ENCODE measurements at places on chromosomes 6 and 20.

GRCh38 chr6:88361298-88361697 lies 195.2 kb upstream of the CNR1 start:
- DNase-seq = no peak

- DNase-seq = no peak
These were observed 459.2 kb upstream of the SOX4 start for GRCh38 chr6:21134356-21134755.

- DNase-seq = no peak
These were observed 81.9 kb upstream of the HIVEP1 start for GRCh38 chr6:11930240-11930639.

GRCh38 chr6:105499931-105500330 lies 97.0 kb upstream of the PREP start:
- no peak for DNase-seq

DNA sequence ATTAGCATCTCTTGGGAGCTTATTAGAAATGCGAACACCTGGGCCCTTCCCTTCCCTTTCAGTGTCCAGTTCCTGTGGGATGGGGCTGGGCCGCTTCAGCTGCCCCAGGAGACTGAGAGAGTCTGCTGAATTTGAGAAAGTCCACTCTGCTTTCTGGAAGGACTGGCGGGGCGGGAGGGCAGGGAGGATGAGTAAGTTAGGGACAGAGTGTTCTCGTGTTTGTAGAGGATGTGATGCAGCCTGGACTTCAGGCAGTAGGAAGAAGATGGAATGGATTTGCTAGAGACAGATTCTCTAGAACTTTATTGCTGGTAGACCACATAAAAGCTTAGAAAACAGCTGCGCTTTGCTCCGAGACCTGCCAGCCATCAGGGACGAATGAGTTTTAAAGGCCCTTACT lies 1.1 kb upstream of the TULP4 start:
- DNase-seq = no peak

- DNase-seq = no peak
These were observed 101.9 kb downstream of the VEGFA start for GRCh38 chr6:43871933-43872332.

- no peak for DNase-seq
These were observed 125.3 kb downstream of the ANKS1A start for GRCh38 chr6:35014341-35014740.

DNA sequence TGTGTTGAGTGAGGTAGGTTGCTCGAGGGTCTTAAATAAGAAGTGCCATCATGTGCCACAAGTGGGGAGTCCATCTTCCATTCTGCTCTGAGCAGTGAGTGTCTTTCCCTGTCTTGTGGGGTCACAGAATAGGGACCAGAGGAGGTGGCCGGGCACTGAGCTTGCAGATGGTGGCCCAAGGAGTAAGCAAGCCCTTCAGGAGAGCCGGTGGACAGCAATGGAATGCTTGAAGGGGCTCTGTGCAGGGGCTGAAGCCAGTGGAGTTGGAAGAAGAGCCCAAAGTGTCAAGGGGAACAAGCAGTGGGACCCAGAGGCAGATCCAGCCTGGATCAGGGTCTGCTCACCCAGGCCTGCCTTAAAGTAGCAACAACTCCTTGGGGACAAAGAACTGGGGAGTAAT lies 213.5 kb upstream of the SNX9 start:
- DNase-seq = no peak

GRCh38 chr6:52877168-52877567 lies 32.3 kb downstream of the GSTA3 start:
- DNase-seq = no peak

GRCh38 chr6:14622085-14622484 lies 504.5 kb downstream of the CD83 start:
- DNase-seq = no peak

DNA sequence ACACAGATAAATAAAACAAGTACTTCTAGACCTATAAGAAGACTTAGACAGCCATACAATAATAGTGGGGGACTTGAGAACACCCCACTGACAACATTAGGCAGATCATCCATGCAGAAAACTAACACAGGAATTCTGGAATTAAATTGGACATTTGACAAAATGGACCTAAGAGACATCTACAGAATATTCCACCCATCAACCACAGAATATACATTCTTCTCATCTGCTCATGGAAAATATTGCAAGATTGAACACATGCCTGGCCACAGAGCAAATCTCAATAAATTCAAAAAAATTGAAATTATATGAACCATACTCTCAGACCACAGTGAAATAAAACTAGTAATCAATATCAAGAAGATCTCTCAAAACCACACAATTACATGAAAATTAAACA lies 44.3 kb upstream of the KIAA1586 start:
- no peak for DNase-seq

DNA sequence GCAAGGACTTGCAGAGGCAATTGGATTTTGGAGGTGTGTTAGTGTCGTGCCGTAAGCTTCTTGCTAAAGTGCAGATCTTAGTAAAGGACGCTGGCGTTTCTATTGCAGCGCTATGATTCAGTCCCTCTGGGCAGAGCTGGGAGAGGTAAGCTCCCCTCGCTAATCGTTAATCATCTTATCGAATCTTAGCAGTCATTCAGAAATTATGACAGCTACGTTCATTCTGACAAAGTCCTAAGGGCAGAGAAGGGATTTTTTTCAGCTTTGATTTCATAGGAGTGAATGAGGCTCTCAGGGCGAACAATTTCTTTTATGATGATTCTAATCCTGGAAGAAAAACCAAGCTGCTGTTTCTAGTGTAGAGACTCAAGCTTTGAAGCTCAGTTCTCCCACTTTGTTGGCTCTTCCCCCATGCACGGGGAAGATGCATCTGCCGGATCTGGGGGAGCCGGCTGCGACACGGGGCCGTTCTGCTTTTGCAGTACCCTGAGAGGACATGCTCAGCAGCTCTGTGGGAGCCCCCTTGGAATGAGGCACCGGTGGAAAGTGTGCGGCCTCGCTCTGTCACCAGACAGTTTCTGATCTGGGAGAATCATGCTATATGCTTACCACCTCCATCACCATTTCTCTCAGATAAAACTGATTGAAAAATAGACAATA lies 79.1 kb upstream of the SLC22A23 start:
- no peak for DNase-seq

DNA sequence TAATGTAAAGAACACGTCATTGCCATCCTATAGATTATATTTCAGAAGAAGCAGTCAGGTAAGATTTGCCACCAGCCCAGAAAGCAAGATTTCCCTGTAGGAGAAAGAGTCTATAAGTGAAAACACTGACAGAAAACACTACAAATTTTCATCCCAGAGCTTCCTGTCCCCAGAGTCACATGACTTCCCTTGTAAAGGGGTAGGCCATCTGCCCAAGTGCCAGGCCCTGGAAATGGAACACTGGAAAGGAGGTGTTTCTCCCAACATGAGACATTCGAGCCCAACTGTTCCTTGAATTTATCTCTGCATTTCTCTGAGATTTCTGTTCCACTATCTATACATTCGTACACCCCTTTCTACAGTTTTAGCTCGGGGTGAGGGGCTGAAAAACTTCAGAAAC lies 46.9 kb downstream of the RAMACL start:
- DNase-seq = no peak

- DNase-seq = no peak
These were observed 24.1 kb upstream of the PAX1 start for GRCh38 chr20:21681234-21681921.

DNA sequence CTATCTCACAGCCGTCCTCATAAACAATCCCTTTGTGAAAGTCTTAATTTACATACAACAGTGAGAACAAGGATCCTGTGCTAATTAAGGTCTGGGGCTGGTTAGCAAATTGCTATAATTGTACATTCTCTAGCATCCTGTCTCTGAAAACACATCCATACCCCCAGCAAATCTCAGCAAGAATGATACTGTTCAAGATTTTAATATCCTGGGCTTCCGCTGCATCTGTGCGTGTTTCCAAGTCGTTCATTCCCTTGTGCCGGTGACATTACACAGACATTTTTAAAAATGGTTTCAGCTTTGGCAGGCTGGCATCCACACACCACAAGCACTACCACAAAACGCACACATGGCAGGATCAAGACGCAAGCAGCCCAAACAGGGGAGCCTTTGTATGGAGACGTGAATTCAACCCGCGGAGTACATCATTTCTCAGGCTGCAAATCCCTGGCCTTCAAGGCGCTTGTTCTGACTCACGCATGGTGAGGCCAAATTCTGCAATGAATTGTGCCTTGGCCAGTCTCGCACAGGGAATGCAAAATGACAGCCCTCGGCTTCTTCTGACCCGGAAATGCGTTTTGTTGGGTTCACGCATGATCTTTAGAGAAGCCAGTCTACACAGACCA lies 20.3 kb downstream of the ZMYND8 start:
- DNase-seq = no peak

DNA sequence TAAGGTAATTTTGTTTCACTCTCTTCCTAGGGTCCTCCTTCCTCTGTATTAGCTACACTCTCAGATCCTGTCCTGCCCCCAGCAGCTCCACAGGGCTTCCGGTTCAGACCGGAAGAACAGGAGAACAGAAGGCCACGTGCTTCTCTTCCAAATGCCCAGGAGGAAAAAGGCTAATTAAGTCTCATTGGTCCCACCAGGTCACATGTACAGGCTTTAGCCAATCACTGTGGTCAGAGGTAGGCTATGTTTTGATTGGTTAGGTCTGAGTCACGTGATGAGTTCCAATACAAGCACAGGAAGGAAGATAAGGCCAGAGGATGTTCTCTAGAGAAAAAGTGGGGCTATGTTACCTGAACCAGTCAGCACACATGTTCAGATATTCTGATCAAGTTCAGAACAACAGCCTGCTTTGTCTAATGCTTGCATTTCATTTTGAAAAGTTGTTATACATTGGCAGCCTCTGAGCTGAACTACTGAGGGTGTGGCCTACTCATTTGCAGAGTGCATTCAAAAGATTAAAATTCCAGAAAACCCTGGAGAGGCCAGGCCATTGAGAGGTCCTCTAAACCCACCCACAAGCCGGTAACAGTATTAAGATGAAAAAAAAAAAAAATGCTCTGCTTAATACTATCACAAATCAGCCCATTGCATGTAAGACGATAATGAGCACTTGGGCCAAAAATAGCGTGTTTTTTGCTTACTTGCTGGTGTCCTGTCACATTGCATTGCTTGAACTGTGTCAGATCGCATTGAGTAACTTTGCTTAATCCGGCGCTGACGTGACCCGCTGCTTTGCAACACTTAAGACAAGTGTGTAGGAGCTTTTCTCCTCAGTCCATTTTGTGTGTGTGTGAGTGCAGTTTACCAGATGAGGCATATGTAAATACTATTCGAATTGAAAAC lies 170.3 kb downstream of the TSHZ2 start:
- DNase-seq = no peak

DNA sequence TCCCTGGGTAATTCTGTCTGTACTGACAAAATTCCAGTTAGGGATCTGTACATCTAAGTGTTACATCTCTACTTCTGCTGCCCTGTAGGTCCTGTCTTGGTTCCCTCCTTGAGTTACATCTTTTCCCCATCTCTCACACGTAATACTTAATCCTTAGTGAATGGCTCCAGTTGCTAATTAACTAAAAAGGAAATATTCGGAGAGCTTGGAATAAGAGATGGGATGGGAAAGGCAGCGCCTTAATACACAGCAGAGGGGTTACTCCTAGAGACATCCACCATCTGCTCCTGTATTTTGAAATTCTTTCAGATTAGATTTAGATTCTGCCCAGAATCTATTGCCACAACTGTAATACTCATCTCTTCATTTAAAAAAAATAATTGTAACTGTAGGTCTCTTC lies 384.0 kb downstream of the SAMD5 start:
- DNase-seq = no peak

GRCh38 chr6:100093405-100093804 lies 99.4 kb upstream of the MCHR2 start:
- no peak for DNase-seq

- no peak for DNase-seq
These were observed 54.5 kb upstream of the MRPS10 start for GRCh38 chr6:42271834-42272805.

- no peak for DNase-seq
These were observed at the start of gene PI16 for GRCh38 chr6:36954262-36954931. TSS of gene PI16 (plus strand) at chr6:36954738. CDS start at chr6:36954761, 23 bp downstream.

DNA sequence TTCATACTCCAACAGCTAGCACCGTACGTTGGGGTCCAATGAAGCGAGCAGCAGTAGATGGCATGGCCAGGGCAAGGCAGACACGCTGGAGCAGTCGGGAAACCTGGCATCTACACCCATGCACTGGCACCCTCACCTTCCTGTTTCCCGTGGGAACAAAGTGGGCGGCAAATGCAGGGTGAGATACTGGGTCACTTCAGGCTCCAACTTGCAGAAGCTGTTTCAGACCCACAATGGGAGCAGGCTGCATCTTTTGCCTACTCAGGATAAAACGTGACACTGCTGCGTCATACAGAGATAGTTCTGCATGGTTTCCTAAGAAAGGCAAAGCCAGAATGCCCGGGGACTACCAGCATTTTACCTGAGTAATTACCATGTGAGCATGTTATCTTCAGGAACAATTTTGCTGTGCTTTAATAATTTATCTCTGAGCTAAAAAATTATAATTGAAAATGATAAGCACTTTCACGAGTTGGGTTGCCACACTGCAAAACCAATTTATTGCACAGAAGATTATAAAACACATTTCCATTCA lies 10.9 kb upstream of the CD93 start:
- no peak for DNase-seq

DNA sequence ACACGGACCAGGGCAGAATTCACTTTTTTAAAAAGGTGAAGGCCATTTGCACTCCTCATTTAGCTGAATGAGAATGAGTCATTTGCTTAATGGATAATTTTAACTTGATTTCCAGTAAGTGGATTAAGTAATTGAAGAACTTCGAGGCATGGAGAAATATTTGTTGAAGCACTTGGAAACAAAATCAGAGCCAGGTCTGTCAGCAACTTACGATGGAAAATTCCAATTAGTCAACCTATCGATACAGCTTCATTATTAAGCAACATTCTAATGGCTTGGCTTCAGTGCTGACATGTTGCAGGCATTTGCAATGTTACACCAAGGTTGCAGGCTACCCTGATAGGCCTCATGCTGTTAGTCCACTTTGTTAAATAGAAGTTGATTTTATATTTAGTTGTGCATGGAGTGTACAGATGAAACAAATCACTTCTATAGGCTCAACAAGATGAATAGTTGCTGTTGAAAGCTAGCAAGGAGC lies 423.5 kb upstream of the SLC35B3 start:
- no peak for DNase-seq

DNA sequence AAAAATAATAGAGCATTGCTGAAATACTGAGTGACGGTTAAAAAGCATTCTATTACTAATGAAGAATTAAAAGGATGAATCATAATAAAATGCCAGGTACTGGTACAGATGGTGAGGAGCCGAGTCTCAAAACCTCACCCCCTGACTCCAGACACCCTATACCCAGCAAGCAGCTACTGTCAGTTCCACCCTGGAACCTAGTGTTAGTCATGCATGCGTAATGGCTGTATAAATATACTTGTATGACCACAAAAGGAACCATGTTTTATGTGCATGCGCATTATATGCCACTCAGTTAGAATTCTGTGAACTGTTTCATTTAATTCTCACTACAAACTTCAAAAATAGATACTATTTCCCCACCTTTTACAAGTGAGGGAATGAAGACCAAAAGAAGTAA lies 568.7 kb upstream of the RNF217 start:
- no peak for DNase-seq

DNA sequence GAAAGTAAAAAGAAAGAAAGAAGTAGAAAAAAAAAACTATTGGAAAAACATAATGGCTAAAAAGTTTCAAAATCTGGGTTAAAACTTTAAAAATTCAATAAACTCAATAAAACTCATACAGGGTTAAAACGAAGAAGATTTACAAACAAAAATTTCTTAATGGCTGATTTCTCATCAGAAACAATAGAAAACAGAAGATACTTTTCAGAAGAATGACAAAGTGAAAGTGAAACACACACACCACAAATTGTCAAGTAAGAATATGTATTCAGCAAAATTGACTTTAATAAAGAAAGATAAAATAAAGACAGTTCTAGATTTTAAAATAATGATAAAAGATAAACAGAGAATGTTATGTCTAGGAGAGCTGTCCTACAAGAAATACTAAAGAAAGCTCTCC lies 618.9 kb upstream of the GJE1 start:
- no peak for DNase-seq
